BJ (cell line): ENCODE measurements at places on chromosomes 3 and 15. TPM values are rescaled to one million over a fixed set of nuclear protein-coding genes. Genes with fewer than 3 reads are reported as not detected.

GOLGA8O gene
- polyA plus RNA-seq, result 0.56 and 0.78 TPM in 2 replicates

GRCh38 chr15:60390871-60391501 lies 6.8 kb downstream of the ANXA2 start:
- DNase-seq, result no peak

LAMB2 gene
- polyA plus RNA-seq, result 967 and 1,544 TPM in 2 replicates

SERINC4 gene
- polyA plus RNA-seq, result 0.04 TPM in 1 of 2 replicates, not detected in the other

- DNase-seq, result no peak
These were observed 940 bp downstream of the BOC start for GRCh38 chr3:113212150-113212843.

MLH1 gene
- polyA plus RNA-seq, result 32.5 and 44.6 TPM in 2 replicates

RNF168 gene
- 2.4 and 3.3 TPM in 2 replicates for polyA plus RNA-seq

GRCh38 chr15:98860281-98861041 lies 147.1 kb downstream of the PGPEP1L start:
- DNase-seq, result no peak

DUOXA1 gene
- polyA plus RNA-seq, result not detected in 2 replicates

DNA sequence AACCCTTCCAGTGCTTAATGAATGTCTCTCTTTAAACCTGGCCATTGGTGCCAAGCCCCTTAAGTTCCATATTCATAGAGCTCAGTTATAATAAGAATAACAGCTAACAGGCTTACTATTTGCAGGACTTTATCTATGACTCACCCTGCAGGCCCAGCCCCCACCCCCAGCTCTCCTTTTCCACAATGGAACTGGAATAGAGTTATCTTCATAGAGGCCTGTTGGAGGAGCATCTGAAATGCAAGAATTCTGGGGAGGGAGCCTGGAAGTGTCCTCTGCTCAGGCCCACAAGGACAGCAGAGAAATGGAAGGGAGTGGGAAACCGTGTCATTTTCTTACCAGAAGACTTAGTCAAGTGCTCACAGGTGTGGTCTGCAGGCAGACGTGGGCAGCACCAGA lies 52.8 kb downstream of the SEMA5B start:
- no peak for DNase-seq

ZNF445 gene
- polyA plus RNA-seq, result 2.6 and 2.7 TPM in 2 replicates

DNA sequence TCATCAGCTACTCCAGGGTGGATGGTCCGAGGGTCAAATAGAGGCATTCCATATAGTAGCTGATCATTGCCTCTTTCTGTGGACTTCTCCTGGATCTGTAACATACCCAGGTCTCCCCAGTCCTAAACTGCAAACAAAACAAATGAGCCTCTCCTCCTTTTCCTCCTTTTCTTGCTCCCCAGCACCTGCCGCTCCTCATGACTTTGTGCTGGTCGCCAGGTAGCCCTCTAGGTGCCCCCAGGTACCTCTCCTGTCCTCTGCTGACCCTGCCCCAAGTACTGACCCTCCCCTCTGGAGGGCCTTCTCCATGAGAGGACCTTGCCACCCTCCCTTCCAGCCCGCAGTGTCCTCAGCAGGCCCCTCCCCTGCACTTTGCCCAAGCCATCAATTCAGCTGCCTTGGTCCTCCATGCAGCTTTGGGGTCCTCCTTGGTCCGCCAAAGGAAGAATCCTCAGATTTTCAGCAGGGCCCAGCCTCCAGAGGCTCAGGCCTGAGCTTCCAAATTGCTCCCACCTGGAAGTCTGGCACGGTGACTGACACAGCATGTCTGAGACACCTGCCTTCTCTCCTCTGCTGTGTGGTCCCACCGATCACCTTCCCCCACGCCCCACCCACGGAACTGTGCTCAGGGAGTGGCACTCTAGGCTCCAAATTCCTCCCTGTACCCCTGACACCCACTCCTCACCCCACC lies 111.0 kb downstream of the LRRK1 start:
- no peak for DNase-seq

TGM5 gene
- not detected in 2 replicates for polyA plus RNA-seq

ATP13A4 gene
- 0.09 and 0.10 TPM in 2 replicates for polyA plus RNA-seq

GRCh38 chr3:160607826-160608225 lies 42.5 kb upstream of the KPNA4 start:
- no peak for DNase-seq

DNA sequence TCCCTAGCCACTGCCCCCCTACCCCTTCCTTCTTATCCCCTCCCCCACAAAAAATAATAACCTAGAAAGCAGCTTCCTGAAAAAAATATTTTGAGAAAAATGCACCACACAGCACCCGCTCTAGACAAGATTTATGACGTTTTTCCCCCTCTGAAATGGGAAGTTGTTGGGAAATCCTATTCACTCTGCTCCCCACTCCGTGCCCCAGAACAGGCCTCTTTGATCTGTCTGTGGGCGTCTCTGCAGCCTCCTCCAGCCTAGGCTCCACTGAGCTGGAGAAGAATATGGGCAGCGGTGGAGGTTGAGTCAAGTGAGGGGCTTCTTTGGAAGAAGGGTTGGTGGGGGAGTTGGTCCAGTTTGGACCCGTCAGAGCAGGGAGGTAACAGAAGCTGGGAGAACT lies 28.5 kb upstream of the POLG start:
- DNase-seq, result no peak

CTDSPL gene
- 43.0 and 45.2 TPM in 2 replicates for polyA plus RNA-seq

GOLGA6L10 gene
- polyA plus RNA-seq, result 0.44 and 0.63 TPM in 2 replicates

APEH gene
- polyA plus RNA-seq, result 105 and 165 TPM in 2 replicates

DNA sequence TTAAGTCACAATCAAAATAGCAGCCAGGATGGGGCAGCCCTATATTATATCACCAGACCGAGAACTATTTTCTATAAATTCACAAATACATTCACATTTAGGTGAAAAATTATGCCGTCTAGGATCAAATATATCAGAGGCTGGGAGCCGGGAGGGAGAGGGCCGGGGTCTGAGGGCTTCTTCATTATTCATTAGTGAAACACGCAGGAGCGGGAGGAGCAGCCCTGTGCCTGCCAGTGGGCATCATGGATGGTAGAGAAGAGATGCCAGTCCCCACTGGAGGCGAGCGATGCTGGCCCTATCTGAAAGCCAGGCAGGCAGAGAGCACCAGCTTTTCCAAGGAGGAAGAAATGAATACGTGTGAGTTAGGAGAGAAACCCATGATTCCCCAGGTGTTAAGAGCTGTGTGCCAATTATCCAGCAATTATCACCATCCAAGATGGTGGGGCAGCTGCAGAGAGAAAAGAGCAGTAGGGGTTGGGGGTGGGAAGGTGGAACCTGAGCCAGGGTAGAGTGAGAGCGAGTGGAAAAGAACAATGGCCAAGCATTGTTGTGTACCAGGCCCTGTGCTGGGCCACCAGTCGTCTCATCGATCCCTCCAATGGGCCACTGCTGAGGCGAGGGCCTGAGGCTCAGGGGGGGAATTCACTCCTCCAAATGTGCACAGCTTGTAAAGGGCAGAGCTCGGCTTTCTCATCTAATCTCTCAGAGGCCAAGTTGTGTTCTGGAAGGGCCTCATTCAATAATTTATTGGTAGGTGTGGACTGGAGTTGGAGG lies 261.3 kb upstream of the TLE3 start:
- no peak for DNase-seq

PARP9 gene
- polyA plus RNA-seq, result 18.2 and 26.9 TPM in 2 replicates

SCAANT1 gene
- polyA plus RNA-seq, result not detected in 2 replicates

AADACL2 gene
- not detected in 2 replicates for polyA plus RNA-seq

MNS1 gene
- 0.32 and 0.58 TPM in 2 replicates for polyA plus RNA-seq

- no peak for DNase-seq
These were observed 68.5 kb upstream of the CACNA1D start for GRCh38 chr3:53425936-53426335.

GRCh38 chr3:90044084-90044816 lies 936.8 kb downstream of the EPHA3 start:
- DNase-seq, result no peak

GRCh38 chr3:23952646-23953045 lies 7.6 kb downstream of the NR1D2 start:
- DNase-seq, result no peak

LRRC49 gene
- 6.2 and 8.6 TPM in 2 replicates for polyA plus RNA-seq

GRCh38 chr15:62407216-62407615 lies 242.1 kb upstream of the C2CD4B start:
- no peak for DNase-seq

GRCh38 chr3:135007607-135008006 lies 212.5 kb downstream of the EPHB1 start:
- no peak for DNase-seq

CDCP1 gene
- 1.0 and 1.3 TPM in 2 replicates for polyA plus RNA-seq

SENP8 gene
- 3.1 and 6.0 TPM in 2 replicates for polyA plus RNA-seq
